ENCODE measurements at places on chromosomes 11 and 22.

- DNase-seq = no peak
Observed at GRCh38 chr11:13550761-13551160, 55.0 kb upstream of the PTH start.

- DNase-seq = no peak
Observed at GRCh38 chr11:12117611-12118010, 7.2 kb downstream of the MICAL2 start.

GRCh38 chr11:34653031-34653430 lies 32.1 kb downstream of the EHF start:
- no peak for DNase-seq

DNA sequence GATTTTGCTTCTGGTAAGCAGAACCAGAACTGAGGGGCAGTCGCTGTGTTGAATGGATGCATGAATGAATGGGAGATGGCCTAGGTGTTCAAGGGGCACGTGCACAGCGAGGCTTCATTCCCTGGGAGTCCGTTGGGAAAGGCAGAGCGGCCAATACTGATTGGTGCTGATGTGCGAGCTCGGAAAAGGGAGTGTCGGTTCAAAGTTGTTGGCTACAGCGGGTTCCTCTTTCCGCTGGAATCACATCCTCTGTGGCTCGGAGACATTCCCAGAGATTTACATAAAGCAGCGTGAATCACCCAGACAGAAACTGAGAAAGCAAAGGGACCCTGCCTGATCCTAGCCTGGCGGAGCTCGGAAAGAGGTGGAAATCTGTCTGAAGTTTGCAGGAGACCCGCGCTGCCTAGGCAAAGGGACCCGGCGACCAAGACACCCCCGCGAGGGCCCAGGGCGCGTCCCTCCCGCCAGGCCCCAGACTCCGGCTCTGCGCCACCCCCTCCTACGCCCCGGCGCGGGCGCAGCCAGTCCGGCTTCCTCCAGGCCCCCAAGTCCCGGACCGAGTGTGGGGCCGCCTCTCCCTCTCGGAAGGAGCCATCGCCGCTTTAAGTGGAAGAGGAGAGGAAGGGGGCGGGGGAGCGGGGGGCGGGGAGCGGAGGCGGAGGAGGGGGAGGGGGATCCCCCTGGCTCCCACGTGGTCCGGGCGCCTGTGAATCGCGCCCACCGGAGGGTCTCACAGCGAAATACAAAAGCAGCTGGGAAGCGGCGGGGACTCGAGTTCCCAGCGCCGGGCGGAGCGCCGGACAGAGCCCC lies at the start of gene FJX1:
Gene FJX1 (plus strand): TSS at position 774 of the 810 bp plus-strand sequence. CDS start 177 bp downstream, outside the sequence.
- DNase-seq = no peak
